ENCODE measurements at places on chromosomes 3 and 15.

GRCh38 chr15:90432253-90432652 is 44.2 kb downstream of the IQGAP1 start:
- no peak for DNase-seq

GRCh38 chr15:45943240-45943639 is 308.4 kb downstream of the SQOR start:
- no peak for DNase-seq

DNA sequence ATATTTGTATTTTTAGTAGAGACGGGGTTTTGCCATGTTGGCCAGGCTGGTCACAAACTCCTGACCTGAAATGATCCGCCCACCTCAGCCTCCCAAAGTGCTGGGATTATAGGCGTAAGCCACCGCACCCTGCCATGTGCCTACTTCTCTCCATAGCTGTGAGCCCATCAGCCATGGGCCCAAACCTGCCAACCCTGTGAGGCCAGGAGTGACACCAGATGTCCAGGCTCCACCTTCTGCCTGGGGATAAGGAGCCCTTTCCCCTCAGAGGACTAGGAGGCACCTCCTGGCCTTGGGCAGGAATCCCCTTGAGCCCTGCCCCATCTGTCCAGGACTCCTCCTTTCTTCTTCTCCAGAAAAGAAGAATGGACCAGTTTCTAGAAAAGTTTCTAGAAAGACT is 14.2 kb upstream of the RFT1 start:
- DNase-seq: no peak

GRCh38 chr3:184371570-184372018 is 6.4 kb downstream of the THPO start:
- DNase-seq: peak; percentile 94

- no peak for DNase-seq
Measured at GRCh38 chr3:172315401-172316091, 132.7 kb downstream of the GHSR start.

- DNase-seq: no peak
Measured at GRCh38 chr15:66231394-66232266, 21.9 kb downstream of the MEGF11 start.

- no peak for DNase-seq
Measured at GRCh38 chr3:158419820-158420653, 151.0 kb upstream of the MLF1 start.

GRCh38 chr15:51144021-51144532 is 49.4 kb upstream of the TNFAIP8L3 start:
- no peak for DNase-seq

DNA sequence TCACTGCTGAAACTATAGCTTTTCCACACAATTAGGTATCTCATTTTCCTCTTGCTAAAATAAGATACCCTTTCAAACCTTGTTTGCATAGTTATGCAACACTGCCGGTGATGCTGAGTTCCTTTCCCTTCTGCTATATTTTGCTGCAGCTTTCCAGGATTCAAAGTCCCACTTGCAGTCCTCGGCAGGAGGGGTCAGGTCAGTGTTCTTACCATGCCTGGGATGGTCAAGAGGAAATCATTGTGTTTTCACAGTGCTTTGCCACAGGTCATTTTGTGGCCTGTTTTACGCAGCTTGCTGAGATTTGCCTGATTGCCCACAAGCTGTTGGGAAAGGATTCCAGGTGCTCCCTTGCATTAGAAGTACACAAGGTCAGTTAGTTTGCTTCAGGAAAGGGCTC is 156.9 kb downstream of the B3GALNT1 start:
- no peak for DNase-seq

DNA sequence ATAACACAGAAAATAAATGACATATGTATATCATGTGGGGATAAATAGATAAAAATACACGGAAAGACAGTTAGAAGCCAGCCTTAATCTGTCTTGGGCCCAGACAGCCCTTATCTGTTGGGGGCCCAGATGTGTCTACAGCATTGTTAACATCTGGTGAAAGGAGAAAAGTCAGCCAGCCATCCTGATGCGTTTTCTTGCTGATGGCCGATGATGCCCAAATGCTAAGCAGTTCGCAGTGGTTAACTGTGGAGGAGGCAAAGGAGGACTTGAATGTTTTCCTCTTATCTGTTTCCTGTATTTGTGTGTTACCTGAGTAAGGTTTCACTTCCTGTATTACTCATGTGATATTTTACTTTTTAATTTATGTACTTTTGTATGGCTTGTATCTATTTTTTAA is 46.2 kb downstream of the NOX5 start:
- no peak for DNase-seq

DNA sequence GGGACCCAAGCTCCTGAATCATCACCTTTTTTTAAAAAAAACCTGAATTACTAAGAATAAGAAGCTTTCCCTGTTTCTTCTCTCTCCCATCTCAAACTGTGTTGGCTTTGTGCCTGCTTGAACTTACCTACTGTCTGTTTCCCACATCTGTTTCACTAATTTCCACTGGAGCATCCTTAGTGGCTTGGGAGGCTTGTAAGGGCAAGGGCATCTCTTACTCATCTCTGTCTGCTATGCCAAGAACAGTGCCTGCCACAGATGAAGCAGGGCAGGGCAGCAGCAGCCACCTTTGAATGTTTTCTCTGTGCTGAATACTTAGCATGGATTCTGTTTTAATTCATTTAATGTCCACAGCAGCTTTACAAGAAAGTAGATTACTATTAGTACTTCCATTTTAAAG is 42.3 kb downstream of the SNRK start:
- DNase-seq: no peak

DNA sequence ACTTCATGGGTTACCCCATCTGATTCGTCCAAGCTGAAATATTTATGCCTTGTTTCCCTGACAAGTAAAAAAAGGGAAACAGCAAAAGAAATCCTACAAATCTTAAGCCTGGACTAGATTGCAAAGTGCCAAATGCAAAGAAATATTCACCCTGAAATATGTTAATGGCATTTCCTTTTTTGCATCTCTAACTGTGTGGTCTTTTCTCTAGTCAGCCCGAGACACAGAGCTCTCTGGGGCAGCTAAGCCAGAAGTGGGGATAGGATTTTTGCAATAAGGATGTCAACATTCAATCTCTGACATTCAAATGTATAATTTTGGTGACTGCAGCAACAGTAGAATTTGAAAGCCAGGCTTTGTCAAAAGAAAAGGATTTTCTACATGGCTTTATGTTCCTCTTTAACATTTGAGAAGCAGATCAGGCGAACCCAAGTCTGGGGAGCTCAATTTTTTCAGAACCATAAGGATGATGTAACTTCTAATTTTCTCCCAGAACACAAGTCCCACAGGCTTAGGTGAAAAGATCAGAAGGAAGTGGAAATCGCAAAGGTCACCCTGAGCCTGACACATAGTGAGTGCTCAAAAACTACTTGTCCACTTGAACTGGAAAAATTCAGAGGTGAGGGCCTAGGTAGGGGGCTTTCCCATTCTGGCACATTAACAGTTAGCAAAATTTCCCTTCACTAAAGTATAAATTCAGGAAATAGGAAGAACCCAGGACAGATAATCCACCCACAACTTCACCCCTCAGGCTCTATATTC is 28.2 kb upstream of the KCNMB3 start:
- DNase-seq: no peak

DNA sequence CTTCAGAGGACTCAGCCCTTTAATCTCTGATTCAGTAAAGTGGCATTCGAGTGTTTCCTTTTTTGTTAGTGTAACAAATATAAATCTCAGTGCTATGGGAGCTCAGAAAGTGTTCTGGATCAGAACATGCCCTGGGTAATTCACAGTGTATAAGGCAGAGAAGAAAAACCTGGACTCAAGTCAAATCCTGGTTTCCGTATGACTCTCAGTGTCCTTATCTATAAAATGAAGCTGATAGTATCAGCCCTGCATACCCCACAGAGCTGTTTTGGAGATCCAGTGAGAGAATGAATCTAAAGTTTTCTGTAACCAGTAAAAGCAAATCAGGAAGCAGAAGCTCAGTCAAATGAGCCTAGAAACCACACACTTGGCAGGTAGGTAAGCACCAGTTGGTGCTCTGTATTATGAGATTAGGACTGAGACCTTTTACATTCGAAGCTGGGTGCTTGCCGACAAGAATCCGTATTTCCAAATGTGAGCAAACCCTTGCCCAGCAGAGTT is 67.2 kb downstream of the IL1RAP start:
- no peak for DNase-seq

GRCh38 chr3:195258449-195259153 is 12.4 kb downstream of the XXYLT1 start:
- peak; percentile 85 for DNase-seq

DNA sequence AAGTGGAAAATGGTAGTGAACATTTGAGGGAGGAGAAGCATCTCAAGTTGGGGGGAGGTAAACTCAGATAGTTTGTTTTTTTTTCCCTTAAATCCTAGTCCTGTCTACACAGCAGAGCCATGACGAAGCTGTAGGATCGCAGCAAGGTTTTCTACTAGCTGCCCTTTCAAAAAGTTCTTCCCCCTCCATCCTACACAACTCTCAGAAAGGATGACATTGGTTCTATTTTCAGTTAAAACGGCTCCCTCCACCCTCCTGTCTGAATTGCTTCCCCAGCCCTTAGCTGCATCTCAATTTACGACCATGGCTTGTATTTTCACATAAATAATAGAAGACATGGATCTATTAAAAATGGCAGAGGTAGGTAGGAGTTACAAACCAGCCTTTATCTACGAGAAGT is 2.2 kb downstream of the HOMER2 start:
- DNase-seq: no peak

DNA sequence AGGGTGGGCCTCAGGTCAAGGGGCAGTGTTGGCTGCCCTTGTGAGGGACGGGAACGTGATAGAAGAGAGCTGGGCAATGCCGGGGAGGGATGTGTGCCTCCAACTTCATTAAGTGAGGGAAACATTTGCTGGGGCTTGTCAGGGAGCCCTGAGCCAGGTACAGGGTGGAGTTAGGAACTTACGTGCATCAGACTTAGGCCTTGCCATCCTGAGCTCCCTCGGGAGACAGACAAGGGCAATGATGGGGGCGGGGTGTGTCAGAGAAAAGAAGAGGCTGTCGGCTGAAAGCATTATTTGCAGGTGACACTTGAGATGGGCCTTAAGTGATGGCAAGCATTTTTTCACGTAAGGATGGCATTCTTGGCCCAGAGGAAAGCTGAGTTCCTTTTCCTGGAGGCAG is 1.6 kb downstream of the FAM131A start:
- peak; percentile 54 for DNase-seq

GRCh38 chr15:60922736-60923135 is 306.4 kb downstream of the RORA start:
- DNase-seq: no peak

DNA sequence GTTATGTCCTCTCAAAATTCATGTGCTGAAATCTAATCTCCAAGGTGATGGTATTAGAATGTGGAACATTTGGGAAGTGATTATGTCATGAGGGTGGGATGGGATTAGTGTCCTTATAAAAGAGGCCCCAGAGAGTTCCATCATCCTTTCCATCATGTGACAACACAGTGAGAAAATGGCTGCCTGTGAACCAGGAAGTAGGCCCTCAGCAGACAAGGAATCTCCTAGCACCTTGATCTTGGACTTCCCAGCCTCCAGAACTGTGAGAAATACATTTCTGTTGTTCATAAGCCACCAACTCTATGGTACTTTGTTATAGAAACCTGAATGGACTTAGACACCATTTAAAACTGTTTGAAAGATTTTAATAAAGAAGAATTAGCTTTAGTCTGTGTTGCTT is 20.8 kb downstream of the SUCNR1 start:
- DNase-seq: no peak

- DNase-seq: no peak
Measured at GRCh38 chr15:31206386-31207181, 105.1 kb upstream of the TRPM1 start.

DNA sequence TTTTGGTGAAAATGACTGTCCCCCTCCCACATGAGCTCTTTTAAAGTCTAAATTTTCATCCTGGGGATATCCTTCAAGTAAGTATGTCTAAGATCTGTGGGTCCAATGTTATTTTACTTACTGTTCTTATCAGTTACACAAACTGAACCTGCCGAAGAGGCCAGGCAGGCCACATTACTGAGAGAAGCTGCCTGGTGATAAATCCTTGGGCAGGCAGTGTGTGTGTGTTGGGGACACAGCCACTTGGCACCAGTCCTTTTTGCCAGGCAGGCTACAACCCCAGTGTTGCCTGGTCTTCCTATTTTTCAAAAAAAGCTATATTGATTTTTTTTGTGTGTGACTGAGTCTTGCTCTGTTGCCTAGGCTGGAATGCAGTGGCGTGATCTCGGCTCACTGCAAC is 50.6 kb upstream of the RASA2 start:
- DNase-seq: no peak

DNA sequence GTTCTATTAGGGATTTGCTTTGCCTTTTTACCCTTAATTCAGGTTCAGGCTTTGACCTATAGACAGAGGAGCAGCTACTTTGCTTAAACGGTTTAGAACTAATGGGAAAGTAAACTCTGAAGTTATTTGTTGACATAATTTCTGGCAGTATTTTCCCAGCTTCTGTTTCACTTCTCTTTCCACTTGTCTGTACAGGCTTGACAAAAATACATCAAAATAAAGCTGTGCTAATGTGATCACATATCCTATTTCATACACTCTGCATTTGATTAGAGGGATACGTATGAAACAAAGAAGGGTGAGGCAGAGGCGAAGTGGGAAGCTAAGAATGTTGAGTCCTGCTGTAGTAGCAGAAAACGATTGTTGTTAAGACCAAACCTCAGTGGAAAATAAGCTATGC is 389.1 kb upstream of the RARB start:
- no peak for DNase-seq

- no peak for DNase-seq
Measured at GRCh38 chr3:18864933-18865731, 283.2 kb upstream of the KCNH8 start.

DNA sequence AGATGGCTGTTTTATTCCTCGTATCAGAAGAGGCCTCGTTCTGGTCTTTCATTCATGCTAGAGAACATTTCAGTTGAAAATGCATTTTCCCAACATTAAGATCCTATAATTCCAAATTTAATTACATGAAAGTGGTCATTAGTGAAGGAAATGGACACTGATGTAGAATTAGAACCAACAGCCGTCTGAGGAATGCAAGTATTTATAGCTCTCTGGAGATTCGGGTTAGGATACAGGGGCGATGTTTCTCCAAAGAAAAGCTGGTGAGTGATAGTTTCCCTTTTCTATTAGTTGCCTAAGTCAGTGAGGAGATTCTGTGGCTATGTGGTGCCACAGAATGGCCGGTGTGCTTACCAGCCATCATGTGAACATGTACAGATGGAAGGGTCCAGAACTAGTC is 109.0 kb upstream of the IL12A start:
- no peak for DNase-seq

DNA sequence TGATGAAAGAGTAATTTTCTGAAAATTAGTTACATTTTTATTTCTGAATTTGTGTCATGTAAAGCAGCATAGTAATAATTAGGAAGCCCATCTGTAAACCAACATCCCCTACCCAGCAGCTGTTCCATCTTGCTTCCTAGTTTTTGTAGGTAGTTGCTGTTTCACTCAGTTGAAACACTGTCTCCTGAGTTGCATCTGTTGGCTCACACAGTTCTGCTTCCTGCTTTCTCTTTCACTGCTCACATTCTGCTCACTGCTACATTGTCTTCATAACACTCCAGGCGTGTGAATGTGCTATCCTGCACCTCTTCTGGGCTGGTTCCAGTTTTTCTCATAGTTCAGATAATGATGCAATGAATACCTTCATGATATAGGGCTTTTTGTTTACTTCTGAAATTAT is 123.4 kb downstream of the EPHB1 start:
- DNase-seq: no peak

GRCh38 chr15:74402873-74403587 is 30.7 kb downstream of the SEMA7A start:
- no peak for DNase-seq
